Urinary bladder (tissue), 4 donors: ENCODE measurements at places on chromosomes 4 and X. TPM values are rescaled to one million over a fixed set of nuclear protein-coding genes. Genes with fewer than 3 reads are reported as not detected.

The HOPX gene
- 45.9 TPM for total RNA-seq

- DNase-seq, result no peak
These were observed 75.9 kb downstream of the PAQR3 start for GRCh38 chr4:78863254-78863869.

DNA sequence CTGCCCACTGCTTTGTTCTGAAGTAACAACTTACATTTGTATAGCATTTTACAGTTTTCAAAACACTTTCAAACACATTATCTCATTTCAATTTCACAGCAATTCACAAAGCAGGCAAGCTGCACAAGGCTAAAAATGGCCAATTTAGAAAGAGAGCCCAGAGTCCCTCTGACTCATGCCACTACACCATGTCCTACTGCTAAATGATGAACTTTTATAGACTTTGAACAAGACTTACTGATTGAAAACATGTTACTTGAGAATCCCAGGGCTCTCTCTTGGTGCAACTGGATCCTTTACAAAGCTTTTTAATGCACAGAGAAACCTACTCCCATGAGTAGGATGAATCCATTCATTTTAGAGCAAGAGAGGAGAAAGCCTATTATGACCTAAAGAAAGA lies 5.8 kb upstream of the G3BP2 start:
- DNase-seq, result no peak

DNA sequence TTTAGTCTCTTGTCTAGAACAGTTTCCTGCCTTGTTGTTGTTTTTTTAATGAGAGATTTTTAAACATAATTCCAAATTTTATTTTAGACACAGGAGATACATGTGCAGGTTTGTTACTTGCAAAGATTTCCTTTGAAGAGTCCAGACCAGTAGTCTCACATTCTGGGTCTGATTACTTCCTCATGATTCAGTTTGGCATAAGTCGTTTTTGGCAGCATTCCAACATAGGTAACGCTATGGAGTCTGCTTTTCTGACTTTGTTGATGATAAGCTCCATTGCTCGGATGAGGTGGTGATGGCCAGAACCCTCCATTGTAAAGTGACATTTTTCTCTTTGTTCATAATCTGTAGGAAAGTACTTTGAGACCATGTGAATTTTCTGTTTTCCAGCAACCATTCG lies 74.7 kb downstream of the CLCN4 start:
- DNase-seq, result no peak
